ENCODE measurements at places on chromosomes 2 and 18.

- no peak for DNase-seq
Measured at GRCh38 chr18:71370671-71371445, 1082.0 kb downstream of the SOCS6 start.

- no peak for DNase-seq
Measured at GRCh38 chr2:241035142-241035817, 36.9 kb downstream of the SNED1 start.

GRCh38 chr18:47191961-47192360 lies 15.8 kb upstream of the IER3IP1 start:
- peak; percentile 5 for DNase-seq

DNA sequence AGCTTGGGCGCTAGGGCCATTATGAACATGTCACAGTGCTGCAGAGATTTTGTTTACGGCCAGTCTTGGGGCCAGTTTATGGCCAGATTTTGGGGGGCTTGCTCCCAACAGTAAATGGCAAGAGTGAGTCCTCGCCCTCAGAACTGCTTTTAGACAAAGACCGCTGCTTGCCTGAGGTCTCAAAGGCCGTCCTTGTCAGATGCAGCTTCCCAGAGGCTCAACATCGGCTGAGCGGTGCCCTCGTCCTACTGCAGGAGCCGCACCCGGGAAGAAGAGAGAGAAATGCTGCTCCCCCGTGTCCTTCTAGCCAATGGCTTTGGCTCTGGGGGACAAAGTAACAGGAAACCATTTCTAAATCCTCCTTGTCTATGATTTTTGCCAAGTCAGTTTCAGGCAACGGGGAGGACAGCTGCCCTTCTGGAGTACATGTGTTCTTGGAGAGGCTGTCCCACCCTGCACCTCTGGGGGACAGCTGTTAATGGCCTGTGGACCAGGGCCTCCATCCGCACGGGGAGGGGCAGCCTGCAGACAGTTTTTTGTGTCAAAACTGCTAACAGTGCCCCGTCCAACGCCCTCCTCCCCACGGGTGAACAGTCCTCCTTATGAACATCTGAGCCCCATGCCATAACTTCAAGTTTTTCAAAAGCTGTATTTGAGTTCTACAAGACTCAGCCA lies 66.1 kb downstream of the C18orf63 start:
- DNase-seq = no peak

- no peak for DNase-seq
Measured at GRCh38 chr2:234306426-234307173, 190.3 kb downstream of the ARL4C start.

GRCh38 chr2:220114443-220114842 lies 487.0 kb downstream of the SLC4A3 start:
- no peak for DNase-seq

DNA sequence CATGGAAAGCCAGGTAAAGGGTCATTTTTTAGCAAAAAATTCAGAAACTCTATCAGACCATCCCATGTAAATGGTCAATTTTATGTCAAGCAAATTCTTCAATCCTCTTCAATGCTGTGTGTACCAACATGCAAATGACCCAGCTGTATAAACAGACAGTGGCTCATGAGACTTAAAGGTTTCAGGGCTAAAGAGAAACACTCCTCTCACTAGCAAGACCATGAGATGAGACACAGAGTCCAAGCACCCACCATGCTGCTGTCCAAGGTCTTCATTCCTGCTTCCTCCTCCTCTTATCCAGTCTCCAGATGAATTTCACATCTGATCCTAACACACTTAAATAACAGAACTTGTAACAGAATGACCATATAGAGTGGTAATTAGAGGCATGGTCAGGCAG lies 30.8 kb upstream of the ONECUT2 start:
- no peak for DNase-seq

GRCh38 chr2:227942021-227942420 lies 70.6 kb downstream of the DAW1 start:
- peak; percentile 2 for DNase-seq
